Activated B cell treated with CpG ODN at 0.5 μM for 24 hours (primary cell): ENCODE measurements at places on chromosomes 4 and X.

DNA sequence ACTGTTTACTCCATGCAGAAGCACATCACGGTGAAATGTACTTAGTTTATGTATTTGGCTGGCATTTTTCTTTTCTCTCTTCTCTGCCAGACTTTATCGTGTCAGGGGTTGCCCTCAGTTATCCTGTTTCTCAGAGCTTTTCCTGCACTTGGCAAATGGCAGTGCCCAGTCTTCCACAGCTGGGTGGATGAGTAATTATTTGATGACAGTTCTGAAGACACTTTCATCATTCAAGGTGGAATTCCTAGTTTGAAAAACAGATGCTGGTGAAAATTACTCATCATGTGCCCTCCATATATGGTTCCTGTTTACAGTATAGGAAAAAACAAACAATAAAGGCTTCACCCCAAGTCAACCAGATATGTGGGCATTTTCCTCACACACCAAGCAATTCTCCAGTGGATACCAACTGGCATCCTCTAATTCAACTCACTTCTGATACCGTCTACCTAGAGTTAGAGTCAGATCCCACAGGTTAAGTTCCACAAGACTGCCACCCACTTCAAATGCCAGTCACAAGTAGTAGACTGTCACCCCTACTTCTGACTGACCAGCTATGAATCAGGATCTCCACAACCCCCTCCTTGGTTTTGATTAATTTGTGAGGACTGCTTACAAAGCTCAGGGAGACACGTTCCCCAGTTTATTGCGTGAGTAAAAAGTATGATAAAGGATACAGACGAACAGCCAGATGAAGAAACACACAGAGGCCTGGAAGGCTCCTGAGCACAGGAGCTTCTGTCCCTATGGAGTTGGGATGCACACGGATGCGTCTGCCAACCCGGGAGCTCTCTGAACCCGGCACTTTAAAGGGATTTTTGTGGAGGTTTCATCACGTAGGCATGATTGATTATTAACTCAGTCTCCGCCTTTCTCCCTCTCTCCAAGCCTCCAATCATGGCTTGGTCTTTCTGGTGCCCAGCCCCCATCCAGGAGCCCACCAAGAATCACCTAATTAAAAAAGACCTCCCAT is 72.9 kb downstream of the CLDN34 start:
- no peak for DNase-seq

- no peak for DNase-seq
These were observed 31.3 kb downstream of the CXCL13 start for GRCh38 chr4:77636902-77637301.

GRCh38 chrX:103550415-103551051 is 31.2 kb upstream of the RAB40A start:
- no peak for DNase-seq

GRCh38 chr4:81503586-81503985 is 31.9 kb upstream of the RASGEF1B start:
- no peak for DNase-seq

GRCh38 chr4:5800496-5800895 is 89.5 kb downstream of the EVC start:
- DNase-seq: no peak

DNA sequence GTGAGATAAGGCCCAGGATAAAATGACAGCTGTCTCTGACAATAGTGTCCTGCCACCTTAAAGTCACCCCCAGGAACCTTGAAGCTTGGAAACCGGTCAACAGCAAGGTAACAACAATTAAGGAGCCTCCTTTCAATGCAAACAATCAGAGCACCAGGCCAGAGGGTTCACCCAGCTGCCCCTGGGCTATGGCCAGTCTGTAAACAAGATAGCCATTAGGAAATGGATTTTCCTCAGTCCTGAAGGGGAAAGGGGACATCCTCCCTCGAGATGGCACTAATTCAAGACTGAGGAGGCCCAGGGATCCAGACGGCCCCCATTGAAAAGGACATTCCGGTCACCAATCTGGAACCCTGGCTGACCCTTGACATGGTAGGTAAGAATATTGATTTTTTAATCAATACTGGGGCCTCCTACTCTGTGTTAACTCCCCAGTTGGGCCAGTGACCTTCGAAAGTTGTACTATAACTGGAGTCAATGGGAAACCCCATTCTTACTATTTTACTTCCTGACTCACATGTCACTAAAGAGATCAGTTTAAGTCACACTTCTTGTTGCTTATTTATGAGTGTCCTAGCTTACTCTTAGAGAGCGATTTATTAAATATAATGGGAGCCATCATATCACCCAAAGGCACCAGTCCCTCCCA is 61.7 kb upstream of the CT45A1 start:
- DNase-seq: no peak
